ENCODE measurements at places on chromosomes 5 and 9. TPM values are rescaled to one million over a fixed set of nuclear protein-coding genes. Genes with fewer than 3 reads are reported as not detected.

The FOXD1 gene
- polyA plus RNA-seq: 0.18 TPM

The IFNE gene
- not detected for polyA plus RNA-seq

The WDR36 gene
- polyA plus RNA-seq: 9.4 TPM

The IFNA14 gene
- polyA plus RNA-seq: not detected

DNA sequence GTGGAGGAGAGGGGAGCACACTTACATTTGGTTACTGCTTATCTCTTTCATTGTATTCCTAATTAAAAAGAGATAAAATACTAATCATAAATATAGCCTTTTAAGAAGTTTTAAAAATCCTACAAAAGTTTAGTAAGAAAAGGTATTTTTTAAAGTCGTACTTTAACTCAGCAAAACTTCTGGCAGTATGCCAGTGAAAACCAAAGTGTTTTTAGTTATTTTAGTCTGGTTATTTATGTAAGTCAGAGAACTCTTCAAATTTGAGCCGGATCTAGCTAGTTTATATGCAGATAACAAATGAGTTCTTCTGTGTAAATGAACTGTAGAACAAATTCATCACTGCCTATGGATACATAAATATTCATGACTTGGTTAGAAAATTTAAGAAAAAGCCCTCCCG, 36.5 kb upstream of the ANKDD1B start:
- DNase-seq: no peak

DNA sequence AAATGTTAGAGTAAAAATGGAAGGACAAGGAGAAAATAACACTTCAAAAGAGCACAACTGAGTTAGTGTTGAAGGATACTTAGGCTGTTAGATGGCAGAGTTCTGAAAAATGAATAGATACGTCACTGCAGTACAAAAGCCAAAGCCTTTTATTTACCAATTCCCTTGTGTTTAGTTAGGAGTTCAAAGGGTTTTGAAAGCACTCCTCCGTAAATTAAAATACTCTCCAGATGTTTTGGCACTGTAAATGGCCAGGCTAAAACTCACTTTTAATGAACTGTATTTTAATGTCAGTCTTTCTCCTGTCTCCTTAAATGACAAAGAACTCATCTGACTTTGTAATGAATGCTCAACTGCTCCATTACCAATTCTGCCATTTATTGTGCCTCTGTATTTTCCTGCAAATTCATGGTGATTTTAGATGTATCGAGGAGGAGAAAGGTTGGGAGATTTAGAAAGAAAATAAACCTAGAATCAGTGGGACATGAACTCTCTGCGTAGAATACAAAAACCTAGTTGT, 1727.2 kb downstream of the MAT2B start:
- DNase-seq: no peak

GRCh38 chr5:6118691-6119090, 259.7 kb downstream of the MED10 start:
- no peak for DNase-seq

The ORM2 gene
- polyA plus RNA-seq: not detected

GRCh38 chr9:8071445-8071798, 271.8 kb upstream of the DMAC1 start:
- DNase-seq: no peak

GRCh38 chr5:144135113-144135762, 35.2 kb downstream of the YIPF5 start:
- DNase-seq: no peak

GRCh38 chr9:88829276-88829675, 162.0 kb upstream of the S1PR3 start:
- no peak for DNase-seq

The HSD17B3 gene
- polyA plus RNA-seq: 1.2 TPM

DNA sequence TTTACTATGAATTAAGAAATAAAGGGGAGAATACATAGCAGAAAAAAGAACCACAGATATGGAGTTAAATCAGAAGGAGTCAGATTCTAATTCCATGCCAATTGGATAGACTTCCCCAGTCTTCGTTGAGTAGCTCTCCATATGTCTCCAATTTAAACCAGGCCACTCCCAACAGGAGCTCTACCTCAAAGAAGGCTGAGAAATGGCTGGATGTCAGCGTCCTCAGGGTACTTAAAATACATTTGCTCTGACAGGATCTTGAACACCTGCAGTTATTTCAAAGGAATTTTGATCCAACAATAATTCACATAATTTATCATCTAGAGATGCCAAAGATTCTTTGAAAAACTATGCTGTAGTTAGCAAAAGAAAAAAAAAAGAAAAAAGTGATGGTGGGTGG, 133.9 kb upstream of the FBN2 start:
- DNase-seq: no peak

DNA sequence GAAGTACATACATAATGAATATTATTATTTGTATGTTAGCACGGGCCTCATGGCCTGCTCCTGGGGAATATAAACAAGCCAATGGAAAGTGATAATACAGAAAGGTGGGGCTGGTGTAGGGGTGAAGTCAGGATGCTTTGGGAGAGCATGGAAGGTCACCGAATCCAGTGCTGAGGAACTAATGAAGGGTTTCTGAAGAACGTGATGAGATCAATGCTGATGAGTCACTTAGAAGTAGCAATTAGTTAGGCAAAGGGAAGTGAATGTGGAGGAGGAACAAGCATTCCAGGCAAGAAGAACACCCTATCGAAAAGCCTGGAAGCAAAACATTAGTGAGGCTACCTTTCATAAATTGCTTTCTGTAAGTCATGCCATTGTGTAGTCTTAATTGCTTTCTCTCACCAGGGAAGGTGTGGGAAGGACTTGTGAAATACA, 2.1 kb downstream of the ANXA1 start:
- no peak for DNase-seq

- DNase-seq: no peak
Observed at GRCh38 chr5:32942225-32942989, 231.3 kb downstream of the NPR3 start.

GRCh38 chr5:39772307-39772706, 347.5 kb upstream of the DAB2 start:
- no peak for DNase-seq

The PHF24 gene
- 0.10 TPM for polyA plus RNA-seq

DNA sequence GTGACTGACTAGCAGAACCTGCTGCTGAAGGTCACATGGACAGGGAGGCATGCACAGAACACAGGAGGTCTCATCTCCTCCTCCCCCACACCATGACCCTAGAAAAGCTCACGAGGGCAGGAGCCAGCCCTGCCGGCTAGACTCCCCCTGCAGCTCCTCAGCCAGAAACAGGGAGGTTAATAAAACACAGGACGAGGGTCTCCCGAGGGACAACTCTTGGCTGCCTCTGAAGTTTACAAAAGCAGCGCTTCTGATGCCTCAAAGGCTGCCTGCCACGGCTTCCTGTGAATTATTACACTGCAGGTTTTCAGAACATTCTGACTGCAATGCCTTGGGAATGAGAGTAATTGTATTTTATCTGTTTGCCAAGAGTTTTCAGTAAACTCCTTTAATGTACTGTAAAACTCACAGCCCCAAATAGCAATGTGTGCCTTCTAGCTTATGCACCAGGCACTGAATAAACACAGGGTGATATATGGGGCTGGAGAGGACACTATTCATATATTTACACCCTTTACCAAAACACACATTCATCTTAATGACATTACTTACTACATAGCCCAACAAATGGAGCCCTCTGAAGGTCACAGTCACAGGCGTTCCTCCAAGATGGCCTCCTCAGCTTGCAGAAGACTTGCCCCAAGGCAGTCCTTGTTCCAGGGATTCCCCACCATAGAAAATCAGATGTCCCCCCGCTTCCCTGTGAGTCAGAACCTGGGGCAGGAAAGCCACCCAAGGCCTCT, 83.7 kb downstream of the C5orf15 start:
- DNase-seq: no peak

DNA sequence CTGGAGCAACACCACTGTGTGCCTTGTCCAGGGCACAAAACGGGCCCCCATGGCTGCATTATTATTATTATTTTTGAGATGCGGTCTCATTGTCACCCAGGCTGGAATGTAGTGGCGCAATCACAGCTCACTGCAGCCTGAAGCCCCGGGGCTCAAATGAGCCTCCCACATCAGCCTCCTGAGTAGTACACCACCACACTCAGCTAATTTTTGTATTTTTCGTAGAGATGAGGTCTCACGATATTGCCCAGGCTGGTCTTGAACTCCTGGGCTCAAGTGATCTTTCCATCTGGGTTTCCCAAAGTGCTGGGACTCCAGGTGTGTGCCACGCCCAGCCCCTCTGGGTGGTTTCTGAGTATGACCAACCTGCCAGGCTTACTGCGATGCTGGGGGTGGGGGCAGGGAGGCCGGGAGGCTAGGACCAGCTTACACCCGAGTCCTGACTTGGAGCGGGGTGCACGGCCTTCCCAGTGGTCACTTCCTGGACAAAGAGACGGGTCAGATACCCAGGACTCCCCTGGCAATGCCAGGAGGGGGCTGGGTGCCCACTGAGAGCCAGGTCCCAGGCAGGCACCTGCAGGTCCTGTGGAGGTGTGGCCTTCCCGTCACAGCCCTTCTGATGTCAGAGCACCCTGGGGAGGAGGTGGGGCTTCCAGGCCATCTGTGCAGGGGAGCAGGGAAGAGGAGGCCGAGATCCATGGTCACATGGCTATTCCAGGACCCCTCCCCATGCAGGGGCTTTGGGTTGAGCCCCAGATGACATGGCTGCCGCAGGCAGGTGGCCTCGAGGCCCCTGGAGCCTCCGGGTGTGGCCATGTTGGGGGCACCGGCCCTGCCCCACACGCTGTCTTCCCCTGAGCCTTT, 8.3 kb upstream of the NRARP start:
- no peak for DNase-seq

The PCDHGA9 gene
- 2.3 TPM for polyA plus RNA-seq

DNA sequence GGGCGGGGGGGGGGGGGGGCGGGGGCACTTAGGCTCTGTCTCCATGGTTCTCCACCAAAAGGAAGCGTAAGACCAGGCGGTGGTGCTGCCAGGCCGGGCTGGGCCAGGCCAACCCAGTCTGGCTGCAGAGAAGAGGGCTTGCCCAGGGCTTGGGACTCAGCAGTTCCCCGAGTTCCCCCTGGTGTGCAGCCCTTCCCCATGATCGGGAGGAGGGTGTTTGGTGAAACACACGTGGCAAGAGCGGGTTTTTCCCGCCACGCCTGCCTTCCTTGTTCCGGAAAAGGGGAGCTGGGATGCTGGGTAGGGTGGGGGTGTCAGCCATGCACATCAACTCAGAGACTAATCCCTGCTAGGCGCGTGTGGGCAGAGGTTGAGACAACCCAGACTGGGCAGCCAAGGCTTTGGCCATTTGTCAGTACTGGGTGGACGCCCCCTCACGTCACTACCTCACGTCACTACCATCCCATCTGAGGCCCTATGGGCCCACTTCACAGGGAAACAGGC, 32.9 kb downstream of the PRRX2 start:
- peak; percentile 40 for DNase-seq

DNA sequence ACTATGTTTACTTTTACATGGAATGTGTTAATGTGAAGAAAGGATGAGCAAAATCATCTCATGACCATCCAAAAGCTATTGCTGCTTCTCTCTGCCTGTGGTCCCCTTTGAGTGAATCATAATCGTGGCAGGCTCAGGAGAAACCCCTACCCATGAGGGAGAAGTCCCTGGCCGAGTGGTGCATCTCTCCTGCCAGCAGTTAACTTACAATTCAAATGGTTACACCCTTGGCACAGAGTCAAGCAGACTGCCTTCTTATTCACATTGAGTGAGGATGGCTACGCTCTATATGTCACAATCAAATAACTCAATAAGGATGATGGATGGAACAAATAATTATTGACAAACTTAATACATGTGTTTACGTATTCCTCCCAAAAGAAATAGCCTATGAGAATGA, 179.1 kb downstream of the FGF1 start:
- no peak for DNase-seq

- peak; percentile 67 for DNase-seq
Observed at GRCh38 chr9:35490155-35490909, 421 bp downstream of the RUSC2 start.

The DPYSL3 gene
- polyA plus RNA-seq: 606 TPM

The MATR3 gene
- 174 TPM for polyA plus RNA-seq

GRCh38 chr5:139431706-139432105, 7.6 kb downstream of the DNAJC18 start:
- no peak for DNase-seq

GRCh38 chr9:124849801-124850200, 3.5 kb upstream of the WDR38 start:
- no peak for DNase-seq

DNA sequence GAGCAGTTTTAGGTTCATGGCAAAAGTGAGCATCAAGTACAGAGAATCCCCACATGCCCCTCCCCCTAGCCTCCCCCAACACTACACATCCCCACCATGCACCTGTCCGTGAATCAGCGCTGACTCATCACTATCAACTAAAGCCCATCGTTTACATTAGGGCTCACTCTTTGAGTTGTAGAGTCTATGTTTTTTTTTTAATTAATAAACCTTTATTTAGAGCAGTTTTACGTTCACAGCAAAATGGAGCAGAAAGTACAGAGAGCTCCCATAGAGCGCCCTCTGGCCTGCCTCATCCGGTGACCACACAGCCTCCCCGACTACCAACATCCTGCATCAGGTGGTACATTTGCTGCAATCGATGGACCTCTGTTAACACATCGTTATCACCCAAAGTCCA, 47.9 kb upstream of the UNC5A start:
- no peak for DNase-seq

DNA sequence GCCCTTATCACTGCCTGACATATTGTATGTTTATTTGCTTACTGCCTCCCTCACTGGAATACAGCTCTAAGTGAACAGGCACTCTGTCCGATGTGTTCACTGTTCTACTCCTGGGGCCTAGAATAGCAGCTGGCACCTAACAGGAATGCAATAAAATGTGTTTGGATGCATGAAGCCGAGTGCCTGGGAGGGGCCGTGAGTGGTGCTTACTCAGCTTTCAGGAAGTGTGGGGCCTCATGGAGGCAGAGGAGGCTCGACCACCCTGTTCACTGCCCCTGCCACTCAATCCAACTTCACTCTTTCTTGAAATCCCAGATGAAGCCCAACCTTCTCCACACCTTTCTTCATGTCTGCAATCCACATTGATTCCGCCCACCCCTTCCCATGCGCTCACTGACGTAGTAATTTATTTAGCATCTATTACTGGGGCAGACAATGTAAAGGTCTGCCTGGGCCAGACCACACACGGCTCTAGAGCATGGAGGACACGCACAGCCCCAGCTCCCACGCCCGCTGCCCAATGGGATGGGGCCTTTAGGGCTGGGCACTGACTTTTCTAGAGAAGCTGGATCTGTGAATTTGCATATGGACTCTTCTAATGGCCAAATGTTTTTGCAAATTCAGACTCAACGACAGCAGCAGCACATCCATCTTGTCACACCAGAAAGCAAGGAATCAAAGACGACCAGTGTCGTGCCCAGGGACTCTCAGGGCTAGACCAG, 21.3 kb downstream of the TBC1D9B start:
- no peak for DNase-seq

The SEMA4D gene
- 10.4 TPM for polyA plus RNA-seq

GRCh38 chr5:6595405-6595804, 37.4 kb downstream of the NSUN2 start:
- DNase-seq: no peak

- no peak for DNase-seq
Observed at GRCh38 chr9:127283917-127284497, 19.4 kb downstream of the GARNL3 start.

GRCh38 chr9:37119360-37119759, 1.0 kb upstream of the ZCCHC7 start:
- no peak for DNase-seq
